NT2/D1 (cell line): ENCODE measurements at places on chromosomes 6 and 20.

DNA sequence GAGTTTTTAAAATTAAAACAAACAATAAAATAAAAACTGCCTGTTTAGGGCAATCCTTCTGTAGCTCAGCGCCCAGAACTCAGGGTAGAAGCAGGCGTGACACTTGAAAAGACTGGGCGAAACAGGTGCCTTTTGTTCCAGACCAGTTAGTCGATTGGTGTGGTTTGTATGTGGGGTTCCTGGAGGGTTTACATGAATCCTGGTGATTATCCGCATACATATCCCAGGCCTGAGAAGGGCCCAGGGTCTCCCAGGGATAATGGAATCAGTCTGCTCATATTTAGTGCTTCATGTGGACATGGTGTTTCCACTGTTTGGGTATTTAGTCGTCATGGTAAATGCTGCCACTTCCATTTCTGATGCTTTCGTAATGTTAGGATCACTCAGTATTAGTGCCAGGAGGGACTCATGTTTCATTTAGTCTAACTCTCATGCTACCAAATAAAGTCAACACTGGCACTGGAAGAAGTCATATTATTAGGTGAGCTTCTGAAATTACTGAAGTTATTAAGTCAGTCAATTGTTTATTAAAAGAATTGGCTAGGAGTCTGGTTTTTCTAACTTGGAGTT, 116.5 kb downstream of the SAMD5 start:
- no peak for DNase-seq

DNA sequence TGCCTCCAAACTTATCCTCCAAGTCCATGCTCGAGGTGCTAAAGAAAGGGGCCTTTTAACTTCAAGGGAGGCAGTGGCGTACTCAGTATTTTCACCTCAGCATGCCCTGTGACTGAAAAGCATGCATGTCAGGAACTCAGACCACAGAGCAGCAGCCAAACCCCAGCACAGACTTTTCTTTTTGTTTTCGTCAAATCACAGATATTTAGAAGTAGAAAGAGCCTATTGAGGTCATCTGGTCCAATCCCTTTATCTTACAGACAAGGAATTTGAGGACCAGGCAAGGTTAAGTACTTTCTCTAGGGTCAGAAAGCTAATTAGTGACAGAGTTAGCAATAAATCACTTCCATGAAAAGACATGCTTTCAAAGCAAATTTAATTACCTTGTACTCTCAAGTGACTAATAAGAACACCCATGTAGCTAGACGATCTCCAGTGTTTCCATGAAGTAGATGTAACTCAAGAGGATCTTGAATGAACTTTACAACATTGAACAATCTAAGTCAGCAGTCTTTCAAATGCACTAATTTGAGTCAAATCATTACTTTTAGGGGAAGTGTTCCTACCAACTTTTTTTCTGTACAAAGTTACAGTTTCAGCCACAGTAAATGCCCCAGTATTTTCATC, 35.9 kb downstream of the MOXD1 start:
- DNase-seq, result peak; percentile 22

DNA sequence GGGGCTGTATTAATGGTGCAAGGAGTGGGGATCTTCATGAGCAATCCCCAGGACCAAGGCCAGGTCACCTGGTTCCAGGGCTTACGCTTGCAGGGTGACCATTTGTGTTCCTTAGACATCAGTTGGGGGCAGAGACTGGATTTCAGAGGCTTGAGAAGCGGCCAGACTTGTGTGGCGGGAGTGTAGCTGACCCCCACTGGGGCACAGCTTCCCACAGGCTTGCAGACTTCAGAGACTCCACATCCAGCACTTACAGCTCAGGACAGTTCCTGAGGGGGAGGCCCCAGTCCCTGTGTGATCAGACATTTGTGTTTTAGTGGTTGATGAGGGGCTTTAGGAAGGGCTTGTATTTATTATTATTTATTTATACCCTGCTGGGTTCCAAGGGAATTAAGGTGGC, 15.3 kb downstream of the TJAP1 start:
- no peak for DNase-seq

- no peak for DNase-seq
Observed at GRCh38 chr6:161029195-161029809, 37.7 kb downstream of the MAP3K4 start.

- no peak for DNase-seq
Observed at GRCh38 chr6:13038741-13039190, 289.6 kb downstream of the TBC1D7 start.

DNA sequence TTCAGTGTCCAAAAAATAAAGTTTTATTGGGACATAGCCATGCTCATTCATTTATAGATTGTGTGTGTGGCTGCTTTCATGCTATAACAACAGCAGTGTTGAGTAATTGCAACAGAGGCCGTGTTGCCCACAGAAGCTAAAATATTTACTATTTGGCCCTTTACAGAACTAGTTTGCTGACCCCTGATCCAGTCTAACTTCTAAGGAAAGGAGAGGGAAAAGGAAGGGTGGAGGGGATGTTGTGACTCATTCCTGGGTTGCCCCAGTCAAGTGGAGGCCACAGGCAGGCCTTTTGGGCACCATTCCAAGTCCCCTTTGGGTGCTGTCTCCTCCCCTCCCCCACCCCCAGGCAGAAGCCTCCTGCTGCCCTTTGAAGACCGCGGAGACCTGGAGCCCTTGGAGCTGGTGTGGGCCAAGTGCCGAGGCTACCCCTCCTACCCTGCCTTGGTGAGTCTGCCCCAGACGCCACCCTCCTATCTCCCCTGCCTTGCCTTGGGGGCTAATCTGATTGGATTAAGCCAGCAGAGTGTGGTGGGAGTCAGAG, 28.4 kb downstream of the BRPF3 start:
- no peak for DNase-seq

DNA sequence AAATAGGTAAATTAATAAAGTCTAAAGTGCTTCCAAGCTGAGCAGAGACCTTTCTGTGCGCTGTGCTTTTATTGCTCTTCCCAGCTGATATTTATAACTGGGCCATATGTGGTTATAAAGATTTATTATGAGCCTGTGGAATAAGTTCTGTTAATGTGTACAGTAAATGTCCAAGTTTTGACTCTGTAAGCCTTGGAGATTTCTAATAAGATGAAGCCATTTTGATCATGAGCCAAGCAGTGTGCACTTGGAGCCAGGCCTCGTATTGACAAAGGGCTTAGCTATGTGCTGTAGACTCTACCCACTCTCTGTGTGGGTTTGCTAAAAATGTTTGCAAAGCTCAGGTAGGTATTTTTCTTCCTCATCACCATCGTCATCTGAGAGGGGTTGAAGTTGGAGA, 361.1 kb downstream of the FOXA2 start:
- no peak for DNase-seq

DNA sequence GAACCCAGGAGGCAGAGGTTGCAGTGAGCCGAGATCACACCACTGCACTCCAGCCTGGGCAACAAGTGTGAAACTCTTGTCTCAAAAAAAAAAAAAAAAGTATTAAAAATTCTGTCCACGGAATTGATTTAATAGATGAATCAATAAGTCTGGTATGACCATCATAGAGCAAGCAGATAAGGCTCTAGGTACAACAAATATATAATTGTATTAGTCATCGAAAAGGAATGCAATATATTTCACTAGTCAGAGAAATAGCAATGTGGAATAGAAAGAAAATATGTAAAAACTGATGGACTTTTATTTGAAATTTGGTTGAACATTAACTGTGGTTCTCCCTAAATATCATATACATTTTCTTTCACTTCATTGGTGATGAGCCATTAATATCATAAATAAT, 476.8 kb upstream of the AGPAT4 start:
- DNase-seq, result no peak

GRCh38 chr20:8367689-8368088, 235.6 kb downstream of the PLCB1 start:
- DNase-seq, result no peak

GRCh38 chr6:13328875-13329183, 492 bp upstream of the TBC1D7 start:
- no peak for DNase-seq

- DNase-seq, result no peak
Observed at GRCh38 chr6:105374010-105374420, 28.9 kb downstream of the PREP start.

GRCh38 chr6:33208091-33208967, at the start of gene RING1:
RING1 (plus strand) TSS chr6:33208500; CDS start chr6:33208823, 323 bp downstream.
- DNase-seq, result no peak

DNA sequence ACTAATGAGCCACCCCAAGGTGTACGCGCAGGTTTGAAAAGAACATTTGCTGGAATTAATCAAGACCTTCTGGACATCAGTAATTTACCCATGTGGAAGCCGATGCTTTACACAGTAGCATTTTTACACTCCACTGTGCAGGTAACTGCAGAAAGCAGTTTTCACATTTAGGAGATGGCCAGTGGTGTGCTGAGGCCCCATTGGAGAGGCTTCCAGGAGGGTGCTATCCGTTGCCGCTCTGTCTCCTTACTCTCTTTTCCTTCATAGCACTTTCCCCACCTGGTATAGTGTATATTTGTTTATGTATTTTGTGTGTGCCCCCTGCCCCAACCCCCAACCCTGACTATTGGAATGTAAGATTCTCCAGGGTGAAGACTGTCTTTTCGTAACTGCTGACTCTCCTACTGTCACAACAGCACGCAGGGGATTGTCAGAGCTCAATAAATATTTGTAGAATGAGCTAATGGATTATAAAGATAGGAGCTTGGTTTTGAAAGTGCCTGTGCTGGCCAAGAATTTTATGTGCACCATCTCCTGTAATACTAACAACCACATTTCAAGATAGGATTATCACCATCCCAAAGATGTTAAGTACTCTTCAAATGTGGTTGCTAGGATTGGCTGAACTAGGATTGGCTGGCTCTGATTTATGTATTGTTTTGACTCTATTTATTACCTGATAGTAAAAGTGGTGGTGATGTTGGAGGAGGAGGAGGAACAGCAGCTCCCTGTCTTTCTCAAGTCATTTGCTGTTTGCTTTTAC, 74.0 kb upstream of the GLP1R start:
- no peak for DNase-seq

DNA sequence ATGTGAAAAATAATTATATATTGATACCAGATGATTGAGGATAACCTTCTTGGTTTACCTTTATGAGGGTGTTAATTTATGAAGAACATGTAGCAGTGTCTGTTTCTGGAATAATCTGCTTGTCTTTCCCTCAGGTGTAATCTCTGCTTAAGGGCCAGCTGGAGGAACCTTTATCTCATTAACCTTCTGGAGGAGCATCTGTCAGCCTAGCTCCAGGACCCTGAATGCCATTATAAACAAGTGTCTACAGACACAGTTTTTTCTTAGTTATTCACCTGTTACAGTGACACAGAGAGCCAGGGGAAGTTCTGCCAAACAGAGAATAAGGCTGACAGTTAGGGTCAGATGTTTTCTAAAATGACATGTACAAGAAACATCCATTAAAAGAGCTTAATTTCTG, at the start of gene IMPG1:
TSS of gene IMPG1 (minus strand) at position 101 of the 400 bp plus-strand sequence. CDS start 174 bp downstream, outside the sequence.
- no peak for DNase-seq
